Stimulated activated CD4-positive, alpha-beta T cell treated with anti-CD3 and anti-CD28 coated beads, Interleukin-4, amount 100 ng/mL, for 24 hours (primary cell): ENCODE measurements at places on chromosomes 5 and 9.
A peak's percentile ranks its signal among the peaks of the same experiment; 100 is the strongest.

GRCh38 chr9:134048582-134048968 is 19.3 kb downstream of the BRD3 start:
- no peak for DNase-seq

GRCh38 chr5:117473165-117473564 is 898.5 kb upstream of the SEMA6A start:
- no peak for DNase-seq

DNA sequence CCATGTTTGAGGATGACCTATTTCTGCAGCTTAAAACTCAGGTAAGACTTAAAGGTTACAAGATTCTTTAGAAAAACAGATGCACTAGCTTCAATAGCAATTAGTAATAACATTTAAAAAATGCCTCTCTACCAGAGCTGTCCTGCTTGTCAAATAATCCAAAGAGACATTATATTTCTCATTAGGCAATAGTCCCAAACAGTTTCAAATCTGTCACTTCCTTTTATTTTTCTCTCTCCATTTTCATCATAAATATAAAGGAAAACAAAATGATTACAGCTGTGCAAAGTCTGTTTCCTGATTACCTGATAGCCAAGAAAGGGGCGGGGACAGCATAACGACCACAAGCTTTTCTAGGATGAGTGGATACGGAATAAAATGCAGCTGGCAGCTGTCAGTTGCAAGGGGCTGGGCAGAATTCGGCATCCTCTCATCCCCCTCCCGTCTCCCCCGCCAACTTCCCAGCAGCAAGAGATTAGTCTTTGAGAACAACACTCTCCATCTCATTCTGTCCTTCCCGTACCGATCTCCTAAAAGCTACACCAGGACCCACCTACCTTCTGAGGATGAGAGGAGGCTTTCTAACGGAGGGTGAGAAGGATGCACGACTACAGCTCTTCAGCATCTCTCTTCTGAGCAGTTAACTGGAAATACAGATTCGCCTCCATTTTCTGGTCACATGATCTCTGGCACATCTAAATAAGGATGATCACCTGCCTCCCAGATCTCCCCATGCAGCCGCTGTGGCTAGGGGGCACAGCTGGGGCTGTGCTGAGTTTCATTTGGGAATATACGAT is 72.5 kb upstream of the PCA3 start:
- no peak for DNase-seq

DNA sequence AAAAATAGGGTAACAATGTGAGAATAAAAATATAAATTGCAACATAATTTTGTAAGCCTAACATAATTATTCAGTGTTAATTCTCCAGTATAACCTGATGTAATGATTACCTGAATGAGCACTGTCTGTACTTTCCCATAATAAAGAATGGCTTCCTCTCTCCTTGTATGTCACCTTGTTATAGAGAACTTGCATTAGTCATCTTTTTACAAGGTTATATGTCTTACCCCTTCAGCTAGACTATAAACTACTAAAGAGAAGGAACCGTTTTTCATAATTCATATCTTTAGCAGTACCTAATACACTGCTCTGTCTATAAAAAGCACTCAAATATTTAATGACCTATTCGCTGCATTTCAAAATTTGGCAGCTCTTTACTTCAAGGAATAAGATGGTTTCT is 19.8 kb downstream of the STRBP start:
- DNase-seq: no peak

DNA sequence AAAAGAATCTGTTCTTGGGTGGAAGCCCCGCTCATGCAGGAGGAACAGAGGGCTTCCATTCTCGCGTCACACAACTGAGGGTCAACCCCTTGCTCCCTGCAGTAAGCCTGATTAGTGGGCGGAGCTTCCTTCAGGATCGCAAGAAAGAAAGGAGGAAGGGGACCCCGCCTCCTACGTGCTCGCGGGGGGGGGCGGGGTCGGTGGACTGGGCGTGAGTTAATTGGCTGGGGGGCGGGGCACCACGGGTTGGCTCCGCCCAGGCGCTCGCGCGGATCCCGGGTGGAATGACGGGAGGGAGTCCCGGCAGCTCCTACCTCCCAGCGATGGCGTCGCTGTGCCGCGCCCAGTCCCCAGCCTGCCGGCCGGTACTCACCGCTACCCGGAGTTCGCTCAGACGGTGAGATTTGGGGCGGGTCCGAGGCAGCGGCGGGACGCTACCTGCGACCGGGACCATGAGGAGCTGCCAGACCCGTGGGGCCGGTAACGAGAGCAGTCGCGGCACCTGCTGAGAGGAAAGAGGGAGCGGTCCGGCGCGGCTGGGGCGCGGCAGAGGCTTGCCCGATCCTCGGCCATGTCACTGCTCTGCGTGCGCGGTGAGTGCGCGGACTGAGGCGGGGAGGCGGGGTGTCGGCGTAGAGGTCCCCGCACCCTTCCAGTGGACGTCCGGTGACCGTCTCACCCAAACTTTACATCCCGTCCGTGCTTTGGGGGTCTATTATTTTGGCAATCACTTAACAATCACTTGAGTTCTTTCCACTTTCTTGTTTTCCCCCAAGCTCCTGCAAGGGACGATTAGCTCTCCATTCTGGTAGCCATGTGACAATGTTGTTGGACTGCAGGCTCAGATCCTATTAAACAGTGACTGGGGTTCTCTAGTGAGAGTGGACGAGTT is at the start of gene UNC13B:
UNC13B (plus strand) TSS at position 297 of the 892 bp plus-strand sequence; CDS start at position 572, 275 bp downstream.
- peak; percentile 77 for DNase-seq

- no peak for DNase-seq
Observed at GRCh38 chr9:115118879-115119218, 892 bp upstream of the TNC start.

GRCh38 chr9:87725356-87725899 is 491 bp upstream of the CTSL start:
- no peak for DNase-seq

DNA sequence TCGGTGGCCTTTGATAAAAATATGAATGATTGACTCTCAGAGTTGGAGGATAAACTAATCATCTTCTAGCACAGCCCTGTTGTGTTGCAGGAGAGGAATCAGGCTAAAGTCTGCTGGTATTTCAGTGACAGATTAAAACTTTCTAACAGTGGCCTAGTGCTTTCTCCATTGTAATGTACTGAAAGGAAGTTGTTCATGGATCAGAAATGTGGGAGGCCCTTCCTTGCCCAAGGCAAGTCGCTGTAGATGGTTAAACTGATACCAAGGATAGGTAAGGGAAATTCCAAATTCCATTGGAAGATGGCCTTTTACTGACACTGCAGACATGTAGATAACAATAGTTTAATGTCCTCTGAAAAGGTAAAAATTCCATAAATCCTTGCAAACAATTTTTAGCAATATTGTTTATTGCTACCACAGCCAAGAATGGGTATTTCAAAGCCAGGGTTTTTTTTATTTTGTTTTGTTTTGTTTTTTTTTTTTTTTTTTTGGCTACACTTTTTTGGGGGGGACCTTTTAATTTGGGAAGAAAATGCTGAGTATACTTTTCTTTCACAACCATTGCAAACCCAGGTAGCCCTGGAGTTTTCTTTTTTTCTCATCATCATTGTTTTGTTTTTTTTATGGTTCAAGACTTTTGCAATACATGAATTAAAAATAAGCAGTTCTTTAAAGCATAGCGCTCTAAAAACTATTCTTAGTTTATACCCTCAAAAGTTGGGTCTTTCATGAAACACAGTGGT is 35.5 kb downstream of the WDR36 start:
- no peak for DNase-seq

- no peak for DNase-seq
Observed at GRCh38 chr5:135823881-135824280, 10.6 kb upstream of the SLC25A48 start.

DNA sequence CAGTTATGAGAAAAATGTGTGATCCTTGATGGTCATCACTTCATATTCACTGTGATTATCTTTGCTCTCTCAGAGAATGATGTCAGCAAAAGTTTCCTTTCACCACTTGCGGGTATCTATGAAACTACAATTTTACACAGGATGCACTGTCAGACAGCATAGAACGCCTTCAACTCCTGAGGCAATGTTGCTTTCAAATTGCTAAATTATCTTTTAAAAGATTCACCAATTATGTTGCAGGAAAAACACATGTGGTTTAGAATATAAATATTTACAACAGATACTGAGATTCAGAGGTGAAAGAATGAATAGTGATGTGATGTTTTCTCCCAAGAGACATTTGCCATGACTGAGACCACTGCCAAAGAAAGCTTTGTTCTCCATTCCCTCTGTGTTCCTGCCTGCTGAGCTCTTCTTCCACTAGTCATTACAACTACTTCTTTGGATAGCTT is 879.8 kb upstream of the DMAC1 start:
- DNase-seq: no peak

- DNase-seq: no peak
Observed at GRCh38 chr5:13567819-13568218, 376.7 kb downstream of the DNAH5 start.
